ENCODE measurements at places on chromosomes 2 and 18.

DNA sequence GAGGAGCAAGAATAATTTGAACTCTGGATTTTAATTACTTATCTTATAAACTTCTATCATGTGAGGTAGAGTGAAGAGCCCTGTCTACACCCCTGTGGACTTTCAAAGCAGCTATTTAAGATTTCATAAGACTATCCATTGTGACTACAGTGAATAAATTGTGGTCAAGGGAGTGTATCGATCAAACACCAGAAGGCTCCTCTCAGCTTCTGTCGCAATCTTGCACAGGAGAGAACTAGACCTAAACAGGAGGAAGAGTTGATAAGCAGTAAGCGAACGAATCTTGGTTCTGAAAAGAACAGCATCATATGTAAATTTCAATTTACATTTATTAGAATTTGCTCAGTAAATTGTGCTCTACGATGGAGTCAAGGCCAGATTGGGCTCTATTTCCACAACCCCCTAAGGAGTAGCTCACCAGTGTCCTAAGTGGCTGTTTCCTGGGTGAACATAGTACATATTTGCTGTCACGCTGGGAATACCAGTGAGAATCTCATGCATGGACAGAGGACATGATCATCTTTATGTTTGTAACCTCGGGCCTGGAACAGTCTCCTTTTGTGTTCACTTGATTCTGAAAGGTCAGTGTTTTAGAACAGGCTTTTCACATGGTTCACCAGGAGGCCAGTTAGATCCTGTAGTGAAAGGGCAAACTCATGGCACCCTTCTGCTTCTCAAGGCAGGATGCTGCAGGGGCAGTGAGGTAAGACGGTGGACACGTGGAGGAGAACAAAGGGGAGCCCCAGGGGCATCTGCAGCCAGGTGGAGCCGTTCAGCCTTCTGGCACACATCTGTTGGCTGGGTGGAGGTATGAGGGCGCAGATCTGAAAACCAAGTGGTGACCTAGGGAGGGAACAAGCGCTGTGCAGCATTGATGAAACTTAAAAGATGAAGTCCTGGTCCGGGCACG lies 33.3 kb downstream of the NPAS2 start:
- no peak for DNase-seq

DNA sequence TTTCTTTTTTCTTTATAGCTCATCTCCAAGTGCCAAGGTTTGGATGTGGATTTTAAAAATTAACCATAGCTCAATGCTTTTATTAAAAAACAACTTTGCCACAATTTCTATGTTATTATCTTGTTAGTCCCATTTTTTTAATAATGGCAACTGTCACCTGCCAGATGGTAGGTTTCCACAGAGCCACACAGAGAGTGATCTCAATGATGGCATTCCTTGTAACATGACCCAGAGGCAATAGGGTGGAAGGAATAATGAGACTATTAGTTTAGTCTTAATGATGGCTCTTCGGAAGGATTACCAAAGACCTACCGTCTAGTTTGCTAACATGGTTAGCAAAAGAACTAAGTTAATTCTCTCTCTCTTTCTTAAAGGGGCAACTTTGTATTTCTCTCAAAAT lies 64.0 kb downstream of the REL start:
- DNase-seq: no peak

DNA sequence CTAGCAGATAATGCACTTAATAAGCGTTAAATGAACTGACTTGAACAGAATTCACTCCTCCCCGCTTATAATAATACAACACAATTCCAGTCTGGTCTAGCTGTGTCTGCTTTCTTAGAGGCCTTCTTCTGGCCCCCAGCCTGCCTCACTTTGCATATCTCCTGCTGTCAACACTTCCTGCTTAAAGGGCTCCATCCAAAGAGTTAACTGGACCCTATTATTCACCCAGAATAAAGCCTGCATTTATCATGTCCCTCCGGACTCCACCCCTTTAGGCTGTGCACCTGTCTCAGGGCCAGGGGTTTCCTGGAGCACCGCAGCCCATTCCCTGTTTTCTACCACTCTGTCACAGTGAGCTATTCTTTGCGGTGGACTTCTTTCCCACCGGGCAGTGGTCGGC lies 292.8 kb upstream of the FBXO11 start:
- DNase-seq: no peak

DNA sequence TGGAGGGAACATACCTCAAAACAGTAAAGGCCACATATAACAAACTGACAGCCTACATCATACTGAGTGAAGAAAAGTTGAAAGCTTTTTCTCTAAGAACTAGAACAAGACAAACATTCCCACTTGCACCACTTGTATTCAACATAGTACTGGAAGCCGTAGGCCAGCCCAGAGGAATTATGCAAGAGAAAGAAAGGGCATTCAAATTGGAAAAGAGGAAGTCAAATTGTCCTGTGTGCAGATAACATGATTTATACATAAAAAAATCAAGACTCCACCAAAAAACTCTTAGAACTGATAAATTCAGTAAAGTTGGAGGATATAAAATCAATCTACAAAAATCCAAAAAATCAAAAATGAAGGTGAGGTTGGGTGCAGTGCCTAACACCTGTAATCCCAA lies 8.0 kb upstream of the KDM3A start:
- no peak for DNase-seq

DNA sequence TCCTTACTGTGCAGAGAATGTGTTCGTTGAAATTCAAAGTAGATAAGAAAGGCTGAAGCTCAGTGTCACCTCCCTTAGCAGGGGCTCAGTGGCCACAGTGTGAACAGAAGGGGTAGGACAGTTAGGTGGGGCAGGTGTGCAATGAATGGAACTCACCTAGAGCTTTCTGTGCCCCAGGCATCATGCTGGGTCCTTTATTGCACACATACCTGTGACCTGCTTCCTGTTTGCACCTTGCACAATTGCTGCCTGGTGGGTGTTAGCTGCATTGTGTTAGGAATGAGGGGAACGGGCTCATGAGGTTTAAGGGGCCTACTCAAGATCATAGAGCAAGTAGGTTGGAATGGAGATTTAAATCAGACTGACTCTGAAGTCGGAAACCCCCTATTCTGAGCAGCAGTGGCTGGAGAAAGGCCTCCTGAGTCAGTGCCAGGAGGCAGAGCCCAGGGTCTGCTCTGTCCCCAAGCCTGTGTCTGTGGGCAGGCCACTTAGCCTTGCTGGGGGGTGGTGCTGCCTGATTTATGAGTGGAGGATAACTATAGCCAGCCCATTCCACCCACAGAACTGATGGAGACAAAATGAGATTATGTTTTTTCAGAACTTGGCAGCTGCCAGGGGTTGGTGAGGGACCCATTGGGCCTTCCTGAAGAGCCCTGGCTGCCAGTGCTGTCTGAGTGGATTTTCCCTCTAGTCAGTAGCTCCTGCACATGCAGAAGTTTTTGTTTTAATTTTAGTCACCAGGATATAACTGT lies 76.2 kb downstream of the NPAS2 start:
- DNase-seq: no peak

DNA sequence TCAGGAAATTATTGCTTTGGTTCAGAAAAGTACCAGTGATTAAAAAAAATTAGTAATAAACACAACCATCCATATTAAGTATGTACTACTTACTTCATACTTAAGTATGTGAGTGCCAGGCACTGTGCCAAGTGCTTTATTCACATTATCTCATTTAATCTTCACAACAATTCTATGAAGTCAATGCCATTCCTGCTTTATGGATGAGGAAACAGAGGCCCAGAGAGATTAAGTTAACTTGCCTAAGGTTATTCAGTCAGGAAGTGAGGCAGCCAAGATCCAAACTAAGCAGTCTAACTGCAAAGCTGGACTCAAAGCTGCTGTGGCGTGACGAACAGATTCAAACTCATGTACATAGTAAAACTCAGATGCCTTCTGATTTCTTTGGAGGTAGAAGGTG lies 22.3 kb downstream of the DTNB start:
- DNase-seq: no peak

DNA sequence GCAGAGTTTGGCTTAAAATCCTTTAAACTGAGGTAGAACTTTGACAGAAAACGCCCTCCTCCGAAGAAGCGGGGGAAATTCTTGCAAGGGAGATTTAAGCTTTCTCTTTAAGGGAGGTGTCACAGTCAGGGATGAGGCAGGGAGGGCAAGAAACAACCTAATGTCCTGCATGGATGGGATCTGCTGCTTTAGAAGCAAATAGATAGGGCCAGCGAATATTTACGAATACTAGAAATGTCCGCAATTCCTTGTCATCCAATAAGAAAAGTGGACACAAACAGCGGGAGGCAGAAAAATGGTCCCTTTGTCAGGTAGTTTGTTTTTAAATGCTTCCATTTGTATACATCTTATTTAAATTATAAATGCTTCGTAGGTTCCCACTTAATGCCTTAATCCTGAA lies 12.0 kb downstream of the MEIS1 start:
- no peak for DNase-seq

DNA sequence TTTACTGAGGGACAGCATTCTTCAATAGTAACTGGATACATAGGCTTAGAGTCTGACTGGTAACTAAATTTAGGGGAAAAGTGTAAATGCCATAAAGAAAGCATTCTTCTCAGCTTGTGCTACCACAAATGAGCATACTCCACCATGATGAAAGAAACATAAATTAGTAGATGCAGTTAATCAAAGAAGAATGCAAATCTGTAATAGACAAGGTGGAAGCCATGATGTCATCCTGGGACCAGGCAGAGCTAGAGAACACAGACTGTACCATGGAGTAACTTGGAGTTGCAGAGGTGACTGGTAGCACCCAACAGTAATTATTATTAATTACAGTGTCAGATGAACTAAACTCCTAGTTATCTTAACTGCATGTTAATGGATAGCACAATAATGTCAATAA lies 51.7 kb downstream of the RBKS start:
- DNase-seq: no peak

GRCh38 chr2:108612153-108612513 lies 77.9 kb downstream of the LIMS1 start:
- no peak for DNase-seq

DNA sequence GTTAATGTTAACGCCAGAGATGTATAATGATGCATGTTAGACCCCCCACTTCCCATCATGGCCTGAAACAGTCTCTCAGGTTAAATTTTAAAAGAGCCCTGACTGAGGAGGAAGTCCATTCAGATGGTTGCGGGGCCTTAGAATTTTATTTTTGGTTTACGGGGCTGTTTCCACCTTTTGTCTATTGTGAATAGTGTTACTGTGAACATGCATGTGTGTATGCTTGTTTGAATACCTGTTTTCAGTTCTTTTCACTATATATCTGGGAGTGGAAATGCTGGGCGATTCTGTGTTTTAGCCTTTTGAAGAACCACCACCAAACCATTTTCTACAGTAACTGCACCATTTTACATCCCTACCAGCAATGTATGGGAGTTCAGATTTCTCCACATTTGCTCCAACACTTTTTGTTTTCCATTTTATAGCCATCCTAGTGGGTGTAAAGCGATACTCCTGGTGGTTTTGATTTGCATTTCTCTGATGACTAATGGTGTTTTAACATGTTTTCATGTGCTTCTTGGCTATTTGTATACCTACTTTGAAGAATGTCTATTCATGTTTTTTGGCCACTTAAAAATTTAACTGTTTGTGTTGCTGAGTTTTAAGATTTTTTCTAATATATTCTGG lies 133.0 kb downstream of the MYO3B start:
- no peak for DNase-seq

- no peak for DNase-seq
Observed at GRCh38 chr2:89763254-89763580, 1071.7 kb downstream of the RPIA start.

GRCh38 chr2:102789349-102790090 lies 27.7 kb downstream of the TMEM182 start:
- DNase-seq: no peak

GRCh38 chr18:21134895-21135294 lies 23.3 kb upstream of the ROCK1 start:
- no peak for DNase-seq

DNA sequence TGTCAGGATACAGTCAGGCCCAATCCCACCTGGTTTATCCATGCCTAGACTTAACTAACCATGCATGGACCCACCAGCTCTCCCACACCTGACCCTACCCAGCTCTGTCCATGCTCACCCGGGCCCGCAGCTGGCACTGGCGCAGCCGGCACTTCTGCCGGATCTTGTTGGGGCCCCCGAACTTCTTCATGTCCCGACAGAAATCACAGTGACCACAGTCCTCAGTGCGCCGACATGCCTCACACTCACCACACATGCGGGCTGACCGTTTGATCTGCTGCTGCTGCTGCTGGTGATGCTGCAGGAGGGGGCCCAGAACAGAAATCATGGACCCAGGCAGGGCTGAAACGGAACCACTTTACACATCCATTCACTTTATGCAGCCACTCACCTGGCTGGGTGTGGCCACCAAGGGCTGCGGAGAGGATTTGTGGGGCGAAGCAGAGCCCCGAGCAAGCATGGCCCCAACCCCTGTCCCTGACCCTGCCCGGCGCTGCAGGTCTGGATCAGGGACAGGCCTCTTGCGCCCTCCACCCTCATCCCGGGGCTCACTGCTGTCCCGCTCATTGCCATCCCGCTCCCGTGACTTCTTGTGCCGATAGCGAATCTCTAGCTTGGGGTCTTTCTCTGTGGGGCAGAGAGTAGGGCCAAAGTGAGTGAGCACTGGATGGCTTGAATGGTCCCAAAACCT lies 1.7 kb downstream of the CXXC1 start:
- DNase-seq: no peak

- peak; percentile 20 for DNase-seq
Observed at GRCh38 chr2:84958135-84959059, 12.6 kb upstream of the KCMF1 start.

DNA sequence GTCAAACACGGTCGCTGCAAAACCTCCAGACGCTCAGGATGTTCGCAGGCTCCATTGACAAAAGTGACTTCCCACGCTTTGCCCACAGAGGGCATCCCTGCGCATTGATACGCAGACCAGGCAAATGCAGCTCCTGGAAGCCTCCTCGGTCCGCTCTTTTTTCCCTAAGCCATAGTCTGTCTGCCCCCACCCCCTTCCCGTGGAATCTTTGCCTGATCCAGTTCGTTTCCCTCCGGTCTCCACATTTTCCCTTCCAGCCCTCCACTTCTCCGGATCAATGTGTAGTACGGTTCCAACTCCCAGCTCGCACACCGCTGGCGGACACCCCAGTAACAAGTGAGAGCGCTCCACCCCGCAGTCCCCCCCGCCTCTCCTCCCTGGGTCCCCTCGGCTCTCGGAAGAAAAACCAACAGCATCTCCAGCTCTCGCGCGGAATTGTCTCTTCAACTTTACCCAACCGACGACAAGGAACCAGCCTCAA lies at the start of gene DCC:
Gene DCC, plus strand, starts transcription at position 307 of the 481 bp plus-strand sequence. CDS start 591 bp downstream, outside the sequence.
- peak; percentile 82 for DNase-seq

GRCh38 chr2:177673602-177674595 lies 281.3 kb downstream of the AGPS start:
- DNase-seq: no peak

DNA sequence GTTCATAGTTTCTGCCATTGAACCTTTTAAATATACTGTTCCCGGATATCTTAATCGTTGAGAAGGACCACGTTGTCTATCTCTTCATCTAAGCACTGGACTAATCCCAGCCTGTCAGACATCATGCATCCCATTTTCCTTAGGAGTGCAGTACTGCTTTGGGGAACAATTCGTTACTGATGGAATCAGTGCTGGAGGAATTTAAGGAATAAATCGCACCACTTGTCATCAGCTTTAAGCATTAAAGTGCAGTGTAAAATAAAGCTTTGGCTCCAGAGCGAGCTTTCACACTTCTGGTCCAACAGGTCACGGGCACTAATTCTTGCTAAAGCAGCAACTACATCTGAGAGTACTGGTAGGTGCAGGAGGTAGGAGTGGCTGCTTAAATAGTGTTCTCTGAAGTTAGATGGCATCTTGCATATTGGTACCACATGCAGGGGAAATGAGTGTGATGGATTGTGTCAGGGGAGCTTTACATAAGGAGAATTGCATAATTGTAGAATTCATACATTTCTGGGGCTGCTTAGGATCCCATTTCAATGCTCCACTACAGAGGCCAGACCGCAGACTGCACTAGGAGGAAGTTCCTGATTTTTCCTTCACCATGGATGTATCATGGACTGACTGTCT lies 105.7 kb upstream of the RASGRP3 start:
- DNase-seq: no peak
